ENCODE measurements at places on chromosomes 5 and 9.

- no peak for ATAC-seq
Observed at GRCh38 chr5:104344809-104345208, 782.2 kb upstream of the NUDT12 start.

GRCh38 chr5:159224471-159224870 lies 15.1 kb upstream of the RNF145 start:
- ATAC-seq, result no peak

GRCh38 chr9:136627703-136628102 lies 35.0 kb upstream of the EGFL7 start:
- ATAC-seq, result no peak

DNA sequence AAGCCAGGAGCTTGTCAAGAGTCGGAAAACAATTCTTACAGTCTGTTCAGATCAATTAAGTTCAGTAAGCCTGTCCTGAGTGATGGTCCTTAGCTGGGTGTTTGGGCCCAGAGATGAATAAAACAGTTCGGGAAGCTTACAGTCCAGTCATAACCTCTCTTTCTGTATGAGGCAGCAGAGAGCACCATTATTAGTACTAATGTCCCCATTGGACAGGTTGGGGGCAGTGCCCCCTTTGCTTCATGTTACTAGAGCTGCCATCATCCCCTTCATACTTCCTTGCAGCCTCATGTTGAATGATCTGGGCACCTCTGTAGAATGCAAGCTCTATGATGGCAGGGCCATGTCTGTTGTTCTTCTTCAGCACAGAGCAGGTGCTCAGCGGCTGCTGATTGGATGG lies 9.8 kb downstream of the DOCK2 start:
- peak; percentile 42 for ATAC-seq

DNA sequence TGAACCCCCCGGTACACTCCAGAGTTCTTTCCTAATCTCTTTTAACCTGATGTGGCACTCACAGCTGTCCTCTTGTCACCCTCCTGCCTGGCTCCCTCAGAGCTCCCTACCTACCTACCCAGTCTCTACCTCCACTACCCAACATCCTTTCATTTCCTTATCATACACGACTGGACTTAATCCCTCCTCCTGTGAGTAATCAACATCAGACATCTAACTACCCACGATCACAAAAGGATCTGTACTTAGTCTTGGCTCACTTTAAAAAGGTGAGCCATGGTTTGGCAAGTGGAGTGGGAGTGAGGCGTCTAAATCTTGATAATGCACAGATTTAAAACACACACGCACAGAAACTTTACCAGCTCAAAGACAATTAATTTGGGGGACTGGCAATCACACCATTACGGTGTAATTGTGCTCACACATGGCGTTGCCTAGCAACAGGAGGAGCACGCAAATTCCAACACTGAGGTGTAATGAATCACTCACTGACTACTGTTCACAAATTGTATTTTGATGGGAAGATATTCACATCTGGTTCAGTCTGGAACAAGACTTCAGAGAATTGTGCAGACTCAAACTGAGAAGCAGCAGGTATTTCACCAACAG lies 235.9 kb downstream of the EPB41L4A start:
- no peak for ATAC-seq

Measured in activated CD4-positive, CD25-positive, alpha-beta regulatory T cell treated with anti-CD3 and anti-CD28 coated beads, Interleukin-2, amount 50 U/mL, for 24 hours (primary cell).